LNCaP clone FGC (cell line): ENCODE measurements at places on chromosomes 5 and 9.

GRCh38 chr9:92133949-92134604 lies 18.9 kb upstream of the SPTLC1 start:
- DNase-seq, result no peak

GRCh38 chr9:110116543-110116885 lies 91.4 kb downstream of the C9orf152 start:
- no peak for DNase-seq

DNA sequence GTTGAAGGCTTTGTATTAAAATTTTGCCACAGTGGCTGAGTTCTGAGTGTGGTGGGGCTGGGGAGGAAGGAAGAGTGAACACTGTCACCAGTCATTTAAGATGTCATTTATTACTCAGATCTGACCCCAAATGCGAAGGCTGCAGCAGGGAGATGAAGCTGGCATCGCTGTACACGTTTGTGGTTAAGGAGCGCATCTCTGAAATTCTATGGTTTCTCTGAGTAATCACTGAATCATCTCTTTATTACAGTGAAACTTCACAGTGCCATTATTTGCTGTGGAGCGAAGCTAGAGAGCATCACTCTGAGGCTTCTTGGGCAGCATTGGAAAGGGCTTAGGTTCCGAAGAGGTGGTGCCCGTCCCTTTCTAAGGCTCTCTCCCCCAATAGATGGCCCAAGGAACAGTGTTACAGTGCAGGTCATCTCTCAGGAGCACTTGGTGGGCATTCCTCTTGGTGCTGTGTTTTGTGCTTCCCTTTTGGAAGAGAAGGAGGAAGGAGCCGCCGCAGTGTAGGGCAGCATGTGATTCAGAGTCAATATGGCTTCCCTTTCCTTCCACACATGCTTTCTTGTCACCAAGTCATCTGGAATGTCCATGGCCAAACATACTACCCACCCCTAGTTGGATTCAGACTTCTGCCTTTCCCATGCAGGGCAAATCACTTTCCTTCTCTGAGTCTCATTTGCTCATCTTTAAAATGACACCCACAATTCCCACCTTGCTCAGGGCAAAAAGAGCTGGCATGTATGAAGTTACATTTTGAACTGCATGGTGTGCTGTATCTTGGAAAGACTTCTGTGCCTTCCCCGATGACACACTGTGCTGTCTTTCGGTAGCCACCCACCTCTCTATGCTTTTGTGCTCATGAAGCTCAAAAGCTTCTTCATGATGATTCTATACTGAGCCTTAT lies 9.3 kb upstream of the TEX48 start:
- no peak for DNase-seq

DNA sequence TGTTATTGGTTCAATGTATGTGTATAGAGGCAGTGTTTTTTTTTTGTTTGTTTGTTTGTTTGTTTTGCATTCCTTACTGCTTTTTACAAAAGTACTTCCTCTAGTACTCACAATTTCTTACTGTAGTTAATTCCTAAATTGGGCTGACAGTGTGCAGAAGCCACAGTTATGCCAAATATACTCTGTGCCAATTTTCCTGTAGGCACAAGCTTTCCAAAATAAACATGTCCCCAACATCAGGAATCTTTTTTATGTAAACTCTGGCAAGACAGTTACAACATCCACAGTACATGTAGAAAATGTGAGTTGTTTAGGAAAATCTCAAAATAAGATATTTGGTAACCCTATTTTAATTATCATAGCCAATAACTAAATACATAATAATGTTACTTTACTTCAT lies 161.6 kb upstream of the TSLP start:
- peak; percentile 15 for DNase-seq

- no peak for DNase-seq
Observed at GRCh38 chr5:52743970-52744369, 43.7 kb upstream of the ITGA1 start.

DNA sequence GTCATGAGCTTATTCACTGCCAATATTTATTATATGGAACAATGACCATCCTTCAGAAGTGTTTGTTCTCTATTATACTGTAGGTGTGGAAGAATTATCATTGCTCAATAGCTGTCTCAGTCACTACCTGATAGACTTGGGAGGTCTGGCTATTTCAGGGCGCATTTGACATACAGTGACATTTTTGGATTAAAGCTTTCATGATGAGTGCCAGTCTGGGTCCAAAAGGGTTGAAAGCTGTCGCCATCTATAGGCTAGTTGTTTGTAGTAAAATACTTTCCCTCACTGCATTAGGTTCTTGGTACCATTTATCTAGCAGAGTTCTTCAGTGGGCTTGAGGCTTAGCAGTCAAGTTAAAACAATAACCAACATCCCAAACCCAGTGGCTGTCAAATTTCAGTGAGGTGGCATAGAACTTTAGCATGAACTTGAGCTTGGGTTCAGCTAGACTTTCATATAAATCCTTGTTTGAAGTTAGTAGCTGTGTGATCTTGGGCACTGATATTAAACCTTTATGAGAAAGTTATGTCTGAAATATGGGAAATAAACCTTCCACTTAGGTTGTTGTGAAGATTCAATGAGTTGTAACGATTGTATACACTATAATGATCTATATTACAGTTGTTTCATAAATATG lies 110.5 kb upstream of the CDKN2B start:
- DNase-seq, result no peak

- no peak for DNase-seq
Observed at GRCh38 chr9:109861918-109862317, 81.9 kb downstream of the PALM2AKAP2 start.

DNA sequence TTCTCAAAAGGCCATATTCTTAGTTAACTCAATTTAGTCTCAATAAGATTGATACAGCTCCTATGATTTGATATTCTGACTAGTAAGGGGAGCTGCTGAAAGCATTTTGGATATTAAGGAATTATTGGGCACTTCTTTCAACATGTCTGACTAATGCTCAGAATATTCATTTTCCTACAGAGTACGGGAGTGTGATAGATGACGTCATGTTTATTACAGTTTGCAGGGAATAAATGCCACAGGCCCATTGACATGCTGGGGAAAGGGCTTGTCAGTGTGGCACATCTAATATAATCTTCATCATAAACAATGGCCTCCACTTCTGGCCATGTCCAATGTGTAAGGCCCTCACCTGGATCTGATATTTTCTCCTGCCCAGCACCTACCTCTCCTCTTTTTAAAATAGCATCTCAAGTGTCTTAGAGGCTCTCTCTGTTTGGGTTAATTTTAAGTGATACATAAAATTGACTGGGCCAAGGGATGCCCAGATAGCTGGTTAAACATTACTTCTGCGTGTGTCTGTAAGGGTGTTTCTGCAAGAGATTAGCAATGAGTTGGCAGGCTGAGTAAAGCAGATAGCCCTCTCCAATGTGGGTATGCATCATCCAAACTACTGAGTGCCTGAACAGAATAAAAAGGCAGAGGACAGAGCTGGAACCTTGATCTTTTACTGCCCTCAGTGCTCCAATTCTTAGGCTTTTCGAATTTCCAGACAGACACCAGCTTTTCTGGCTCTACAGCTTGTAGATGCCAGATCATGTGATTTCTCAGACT lies 99.3 kb downstream of the SLC24A2 start:
- DNase-seq, result no peak

GRCh38 chr5:137070521-137070920 lies 428.6 kb downstream of the SPOCK1 start:
- no peak for DNase-seq

DNA sequence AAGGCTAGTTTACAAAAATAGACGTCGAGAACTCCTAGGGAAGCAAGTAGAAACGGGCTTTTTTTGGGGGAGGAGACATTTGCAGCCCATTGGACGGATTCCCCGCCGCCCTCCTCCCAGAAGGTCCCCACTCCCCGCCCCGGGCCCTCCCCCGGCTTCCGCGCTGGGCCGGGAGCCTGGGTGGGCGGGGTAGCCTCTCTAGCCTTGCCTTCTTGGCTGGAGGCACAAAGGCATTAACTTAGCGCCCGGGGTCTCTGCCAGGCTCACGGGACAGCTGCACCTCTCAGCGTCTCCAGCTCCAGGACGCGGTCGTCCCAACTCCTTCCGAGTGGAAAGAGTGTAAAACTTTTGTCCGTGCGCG lies at the start of gene DMRTA1:
Gene DMRTA1, plus strand, starts transcription at position 236 of the 361 bp plus-strand sequence. CDS start 242 bp downstream, outside the sequence.
- DNase-seq, result no peak

DNA sequence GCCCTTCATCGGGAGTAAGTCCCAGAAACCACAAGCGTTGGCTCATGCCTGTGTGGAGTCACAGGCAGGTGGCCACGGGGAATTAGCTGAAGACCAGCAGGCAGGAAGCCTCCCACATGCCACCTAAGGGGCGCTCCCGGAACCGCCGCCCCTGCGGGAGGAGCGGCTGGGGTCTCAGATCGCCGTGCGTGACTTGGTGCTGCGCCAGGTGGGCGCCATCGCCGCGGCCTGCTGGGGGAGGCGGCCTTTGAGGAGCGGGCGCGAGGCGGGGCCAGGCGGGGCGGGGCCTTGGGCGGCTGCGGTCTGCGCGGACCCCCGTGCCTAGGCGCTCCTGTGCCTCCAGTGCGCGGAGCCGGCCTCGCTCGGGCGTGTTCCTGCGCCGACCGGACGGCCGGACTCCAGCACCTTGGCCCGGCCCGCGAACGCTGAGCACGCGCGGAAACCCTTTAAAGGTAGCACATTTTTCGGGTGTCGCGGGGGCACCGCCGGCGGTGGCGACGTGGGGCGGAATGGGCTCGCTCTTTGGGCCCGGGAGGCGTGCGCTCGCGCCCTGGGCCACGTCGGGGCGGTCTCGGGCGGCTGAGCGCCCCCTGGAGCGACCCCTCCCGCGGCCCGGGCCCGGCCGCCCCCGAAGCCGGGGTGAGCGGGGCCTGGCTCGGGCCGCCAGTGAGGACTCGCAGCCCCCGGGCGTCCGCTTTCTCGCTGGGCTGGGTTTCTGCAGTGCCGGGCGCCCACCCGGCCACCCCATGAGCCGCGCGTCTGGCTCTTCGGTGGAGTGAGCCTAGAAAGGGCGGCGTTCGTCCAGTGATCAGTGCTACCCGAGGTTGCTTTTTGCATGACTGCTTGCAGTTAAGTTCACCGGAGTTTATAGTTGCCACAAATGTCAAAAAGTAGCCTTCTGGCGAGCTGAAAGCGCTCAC lies 24.5 kb downstream of the LECT2 start:
- no peak for DNase-seq

DNA sequence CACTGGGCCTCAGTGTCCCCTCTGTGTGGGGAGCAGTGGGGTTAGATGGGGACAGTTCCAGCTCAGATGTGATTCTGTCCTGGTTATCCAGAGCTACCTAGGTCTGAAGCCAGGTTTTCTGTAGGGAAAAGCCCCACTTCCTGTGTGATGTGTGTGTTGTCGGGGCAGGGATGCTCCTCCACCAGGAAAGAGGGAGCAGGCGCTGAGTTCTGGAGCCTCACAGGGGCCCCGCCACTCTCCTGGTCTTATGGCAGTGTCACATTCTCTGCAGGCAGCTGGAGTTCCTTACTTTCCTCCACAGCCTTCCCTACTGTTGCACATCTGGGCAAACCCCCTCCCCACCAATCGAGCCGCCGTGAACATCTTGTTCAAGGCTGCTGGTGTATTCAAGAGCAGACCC lies 39.1 kb upstream of the GRHPR start:
- no peak for DNase-seq

GRCh38 chr9:94916956-94917355 lies 190.5 kb downstream of the AOPEP start:
- peak; percentile 28 for DNase-seq

- DNase-seq, result no peak
Observed at GRCh38 chr5:2660315-2660714, 91.2 kb downstream of the IRX2 start.

- no peak for DNase-seq
Observed at GRCh38 chr5:132822650-132823480, 7.6 kb downstream of the SHROOM1 start.

DNA sequence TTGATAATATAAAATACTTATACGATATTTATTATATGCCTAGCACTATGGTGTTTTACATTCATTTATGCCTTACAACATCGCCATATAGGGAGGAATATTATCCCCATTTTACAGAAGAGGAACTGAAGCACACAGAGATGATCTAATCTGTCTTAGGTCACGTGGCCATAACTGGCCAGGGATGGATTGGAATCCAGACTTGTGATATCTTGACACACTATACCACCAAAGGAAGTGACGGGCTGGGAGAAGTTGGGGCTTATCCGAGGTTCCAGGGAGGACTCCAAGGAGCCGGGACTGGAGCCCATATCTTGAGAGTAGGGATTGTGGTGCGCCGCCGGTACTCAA lies 129.8 kb downstream of the TMEM174 start:
- DNase-seq, result no peak

GRCh38 chr9:77769246-77769645 lies 121.1 kb upstream of the GNA14 start:
- no peak for DNase-seq

GRCh38 chr5:116756531-116756930 lies 181.9 kb upstream of the SEMA6A start:
- DNase-seq, result no peak

GRCh38 chr9:90946982-90947381 lies 145.4 kb downstream of the SYK start:
- peak; percentile 37 for DNase-seq

GRCh38 chr9:108474356-108474755 lies 381.4 kb downstream of the ACTL7B start:
- DNase-seq, result no peak

GRCh38 chr9:24912767-24913166 lies 367.1 kb upstream of the IZUMO3 start:
- no peak for DNase-seq

DNA sequence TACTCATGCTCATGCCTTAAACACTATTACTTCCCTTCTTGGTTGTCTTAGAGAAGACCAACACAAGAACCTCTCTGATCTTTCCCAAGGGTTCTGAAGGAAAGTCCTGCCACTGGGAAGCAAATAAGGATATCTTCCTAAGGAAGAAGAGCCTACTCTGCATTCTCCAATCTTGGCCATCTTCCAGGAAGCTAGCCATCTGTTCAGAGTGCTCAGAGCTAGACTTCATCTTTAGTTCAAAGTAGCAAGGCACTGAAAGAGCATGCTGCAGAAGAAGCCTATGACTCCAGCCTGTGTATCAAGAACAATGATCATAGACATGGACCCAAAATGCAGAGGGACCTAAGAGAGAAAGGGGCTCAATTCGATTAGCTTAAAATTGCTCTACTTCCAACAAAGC lies 114.7 kb downstream of the KIAA0825 start:
- DNase-seq, result no peak

DNA sequence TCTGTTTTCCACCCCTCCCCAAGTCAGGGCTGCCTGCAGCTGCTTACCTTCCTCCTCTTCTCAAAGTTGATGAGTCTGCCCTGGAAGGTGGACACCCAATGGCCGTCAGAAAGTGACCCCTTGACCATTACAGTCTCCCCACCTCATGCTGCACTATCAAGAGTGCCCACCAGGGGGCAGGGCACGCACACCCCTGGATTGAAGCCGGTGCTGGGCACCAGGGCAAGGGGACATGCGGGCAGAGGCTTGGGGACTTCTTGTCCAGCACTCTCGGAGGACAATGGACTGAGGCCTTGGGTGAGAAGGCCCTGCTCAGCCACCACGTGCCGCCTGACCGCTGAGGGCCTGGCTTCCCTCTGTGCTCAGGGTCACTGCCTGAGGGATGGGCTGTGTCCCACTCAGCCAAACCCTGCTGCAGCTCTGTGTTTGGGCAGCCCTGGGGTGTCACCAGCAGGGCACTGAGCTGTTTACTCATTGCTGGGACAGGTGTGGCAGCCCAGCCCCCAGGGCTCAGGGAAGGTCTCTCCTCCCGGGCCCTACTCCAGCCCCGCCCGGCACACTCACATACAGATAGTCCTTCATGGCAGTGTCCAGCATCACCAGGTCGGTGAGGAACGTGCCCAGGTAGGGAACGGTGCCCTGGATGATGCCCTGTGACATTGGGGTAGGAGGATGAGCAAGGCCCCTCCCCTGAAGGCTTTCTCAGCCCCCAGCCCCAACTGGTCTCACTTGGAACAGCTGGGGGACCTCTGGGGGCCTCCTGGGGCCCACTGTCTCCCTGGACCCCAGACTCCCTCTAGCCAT lies 17.7 kb downstream of the RALGDS start:
- DNase-seq, result no peak
